Stimulated activated CD4-positive, alpha-beta T cell treated with anti-CD3 and anti-CD28 coated beads, Interleukin-4, amount 100 ng/mL, for 4 hours (primary cell): ENCODE measurements at places on chromosomes 3 and 15.

DNA sequence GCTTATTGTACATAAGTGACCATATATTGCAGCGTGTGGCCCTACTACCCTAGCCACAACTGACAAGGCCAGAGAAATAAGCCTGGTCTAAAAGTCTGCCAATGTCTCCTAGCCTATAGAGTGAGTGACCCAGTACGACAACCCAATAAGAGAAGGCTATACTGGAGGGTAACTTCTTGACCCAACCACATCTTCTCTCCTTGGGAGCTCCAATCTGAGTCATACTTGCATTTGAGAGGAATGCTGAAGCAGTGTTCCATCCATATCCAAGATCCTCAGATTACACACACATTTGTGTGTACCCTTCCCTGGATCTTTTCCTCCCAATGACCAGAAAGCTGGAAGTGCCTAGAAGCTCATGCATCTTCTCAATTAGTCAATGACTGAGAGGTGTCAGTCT is 11.3 kb upstream of the STT3B start:
- no peak for DNase-seq

- no peak for DNase-seq
Observed at GRCh38 chr3:135844386-135844785, 121.1 kb upstream of the PPP2R3A start.

DNA sequence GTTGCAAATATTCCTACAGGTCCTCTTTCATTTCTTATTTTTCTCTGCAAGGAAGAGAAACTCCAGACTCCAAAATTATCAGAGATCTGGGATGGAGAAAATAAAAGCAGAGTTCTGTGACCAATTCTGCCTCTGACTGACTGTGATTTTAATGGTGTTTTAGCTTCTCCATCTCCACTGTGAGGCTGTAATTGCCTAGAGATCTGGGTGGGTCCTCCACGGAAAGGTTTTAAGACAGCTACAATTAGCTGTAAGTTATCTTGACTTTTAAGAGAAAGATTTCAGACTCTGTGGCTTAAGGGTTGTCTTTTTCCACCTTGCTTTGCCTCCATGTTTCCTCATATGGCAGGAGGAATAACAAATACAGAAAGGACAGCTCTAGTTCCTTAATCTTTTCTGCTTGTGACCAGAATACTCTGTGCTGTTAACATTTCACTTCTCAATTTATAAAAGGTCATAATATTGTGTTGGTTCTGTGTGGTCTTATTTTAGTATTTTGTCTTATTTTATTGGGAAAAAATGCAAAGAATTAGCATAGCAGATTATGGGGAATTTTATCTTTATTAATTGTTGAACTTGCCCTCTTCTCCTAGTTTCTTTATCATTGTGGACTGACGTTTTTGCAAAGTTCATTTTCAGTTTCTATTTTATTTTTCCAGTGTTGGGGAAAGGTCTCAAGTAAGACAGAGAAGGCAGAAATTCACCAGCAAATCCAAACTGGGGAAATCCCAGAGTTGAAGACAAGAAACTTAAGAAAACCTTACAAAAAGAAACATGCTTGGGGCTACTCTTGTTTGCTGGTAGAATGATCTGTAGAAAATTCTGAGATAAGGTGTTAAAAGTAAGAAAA is 157.9 kb downstream of the RAP2B start:
- DNase-seq: no peak

DNA sequence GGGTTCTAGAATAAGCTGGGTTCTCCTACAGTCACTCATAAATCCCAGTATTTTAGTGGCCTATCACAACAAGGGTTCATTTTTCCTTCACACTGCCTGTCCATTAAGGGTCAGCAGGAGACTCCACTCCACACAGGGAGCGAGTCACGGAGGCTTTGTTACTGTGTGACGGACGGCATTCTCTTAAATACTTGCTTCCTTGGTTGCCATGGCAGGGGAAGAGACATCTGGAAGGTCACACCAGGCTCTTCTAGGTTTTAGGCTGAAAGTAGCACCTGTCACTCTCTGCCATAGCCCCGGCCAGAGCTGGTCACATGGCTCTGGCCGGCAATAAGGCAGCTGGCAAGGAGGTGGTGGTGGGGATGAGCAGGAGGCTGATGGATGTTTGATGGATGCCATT is 89.4 kb upstream of the ANKRD34C start:
- DNase-seq: no peak

DNA sequence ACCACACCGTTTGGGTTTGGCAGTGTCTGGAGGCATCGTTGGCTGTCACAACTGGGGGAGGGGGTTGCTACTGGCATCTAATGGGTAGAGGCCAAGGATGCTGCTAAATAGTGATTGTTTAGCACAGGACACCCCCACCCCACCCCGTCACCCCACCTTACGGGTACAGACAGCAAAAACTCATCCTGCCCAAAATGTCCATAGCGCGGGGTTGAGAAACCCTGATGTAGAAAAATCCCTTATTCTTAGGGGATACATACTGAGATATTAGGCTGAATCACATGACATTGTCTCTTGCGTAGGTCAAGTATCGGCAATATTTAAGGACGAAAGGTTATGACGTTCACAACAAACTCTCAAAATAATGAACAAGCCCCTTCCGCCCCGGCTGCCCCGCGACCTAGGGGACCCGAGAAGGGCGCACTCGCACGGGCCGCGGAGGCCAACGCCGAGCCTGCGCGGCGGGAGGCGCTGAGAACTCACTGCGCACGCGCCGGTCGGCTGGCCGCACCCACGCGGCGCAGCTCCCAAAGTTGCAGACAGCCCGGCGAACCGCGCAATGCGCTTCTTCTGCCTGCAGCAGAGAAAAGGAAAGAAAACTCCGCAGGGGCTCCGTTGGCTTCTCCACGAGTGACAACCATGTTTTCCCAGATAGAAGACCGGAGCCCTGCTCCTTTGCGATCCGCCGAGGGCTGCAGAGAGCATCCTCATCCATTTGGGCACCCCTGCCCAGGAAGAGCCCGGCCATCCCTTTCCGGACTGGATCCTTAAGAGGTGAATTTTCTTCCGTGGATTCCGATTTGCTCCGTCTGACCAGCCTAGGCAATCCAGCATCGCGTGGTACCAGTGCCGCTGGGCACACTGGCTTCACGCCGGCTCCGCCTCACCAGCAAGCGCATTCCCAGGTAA is 136.8 kb upstream of the CCDC54 start:
- DNase-seq: peak; percentile 69

DNA sequence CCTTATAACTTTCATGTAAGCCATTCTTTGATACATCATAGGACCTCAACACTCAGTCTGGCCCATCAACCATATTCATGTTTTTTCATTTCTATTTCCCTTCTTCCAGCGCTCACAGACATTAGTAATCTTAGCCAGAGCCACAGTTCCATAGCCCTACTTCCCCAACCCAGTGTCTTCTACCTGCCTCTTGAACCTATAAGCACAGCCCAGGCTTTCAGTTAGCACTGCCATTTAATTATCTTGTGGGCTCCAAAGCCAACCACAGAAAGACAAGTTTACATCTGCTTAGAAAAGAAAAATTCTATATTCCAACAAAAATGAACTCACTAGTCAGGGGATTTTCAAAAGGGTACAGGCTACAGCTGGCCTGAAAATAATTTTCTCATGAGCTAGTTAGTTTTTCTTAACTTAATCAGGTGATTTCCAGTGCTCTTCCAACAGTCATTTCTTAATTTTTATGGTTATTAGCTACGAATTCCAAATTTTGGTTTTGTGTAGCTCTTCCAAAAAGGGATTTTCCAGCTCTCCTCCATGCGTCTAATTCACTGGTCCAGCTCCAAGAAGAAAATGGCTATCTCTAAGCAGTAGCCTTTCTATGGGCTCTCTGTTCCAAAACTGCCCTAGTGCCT is 13.7 kb downstream of the CD200 start:
- DNase-seq: no peak

GRCh38 chr15:58404722-58405121 is 27.1 kb upstream of the LIPC start:
- DNase-seq: no peak

- DNase-seq: no peak
Observed at GRCh38 chr3:159775372-159775961, 213.2 kb upstream of the IL12A start.

DNA sequence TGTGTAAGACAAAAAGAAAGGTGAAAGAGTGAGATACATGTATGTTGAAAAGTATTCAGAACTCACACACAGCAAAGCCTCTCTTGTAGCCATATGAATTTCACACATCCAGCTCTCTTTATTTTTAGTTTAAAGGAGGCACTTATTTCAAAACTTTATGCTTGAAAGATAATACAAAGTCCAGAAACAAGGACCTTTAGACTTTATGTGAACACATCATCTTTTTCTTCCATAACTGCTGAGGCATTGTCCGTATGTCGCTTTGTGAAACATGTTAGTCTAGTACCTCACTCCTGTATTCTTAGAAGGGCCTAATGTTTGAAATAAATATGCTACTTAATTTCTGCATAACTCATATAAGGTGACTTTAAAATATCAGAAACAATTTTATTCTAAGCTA is 763.4 kb downstream of the GBE1 start:
- no peak for DNase-seq
